ENCODE measurements at places on chromosomes 11 and 22. TPM values are rescaled to one million over a fixed set of nuclear protein-coding genes. Genes with fewer than 3 reads are reported as not detected.

DNA sequence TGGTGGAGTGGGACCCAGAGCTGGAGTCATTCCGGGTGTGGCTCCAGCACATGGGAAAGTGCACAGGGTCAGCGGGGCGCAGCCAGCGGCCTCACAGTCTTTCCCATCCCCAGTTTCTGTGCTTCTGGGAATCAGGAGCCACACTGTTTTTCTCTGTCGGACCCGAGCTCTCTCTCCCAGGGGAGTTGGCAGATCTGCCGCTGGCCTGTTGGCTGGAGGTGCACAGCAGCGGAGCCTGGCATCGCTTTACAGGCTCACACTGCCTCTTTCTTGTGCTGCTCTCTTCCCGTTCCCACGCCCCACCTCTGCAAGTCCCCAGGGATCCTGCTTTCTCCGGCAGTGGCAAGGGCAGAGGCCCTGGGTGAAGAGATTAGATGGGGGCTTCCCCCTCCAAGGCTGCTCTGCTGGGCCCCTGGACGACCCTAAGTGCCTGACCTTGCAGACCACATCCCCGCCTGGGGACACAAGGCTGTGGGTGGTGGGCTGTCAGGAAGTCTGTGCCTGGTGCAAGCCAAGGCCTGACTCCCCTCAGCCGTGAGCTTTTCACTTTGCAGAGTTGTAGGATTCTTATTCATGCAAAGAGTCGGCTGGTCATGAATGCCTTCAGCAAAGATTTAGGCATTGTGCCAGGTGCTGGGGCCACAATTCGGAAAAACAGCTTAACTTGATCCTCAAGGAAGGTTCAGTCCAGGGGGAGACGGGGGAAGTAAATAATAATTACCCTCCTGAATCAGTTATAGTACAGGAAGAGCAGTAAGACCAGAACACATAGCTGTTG is 116.3 kb downstream of the TIMP3 start:
- no peaks in the 10 kb centered on the region for H3K27me3 ChIP-seq
- no peak overlapping the region for H3K27ac ChIP-seq
- H3K36me3 ChIP-seq, result no peaks in the 10 kb centered on the region

DNA sequence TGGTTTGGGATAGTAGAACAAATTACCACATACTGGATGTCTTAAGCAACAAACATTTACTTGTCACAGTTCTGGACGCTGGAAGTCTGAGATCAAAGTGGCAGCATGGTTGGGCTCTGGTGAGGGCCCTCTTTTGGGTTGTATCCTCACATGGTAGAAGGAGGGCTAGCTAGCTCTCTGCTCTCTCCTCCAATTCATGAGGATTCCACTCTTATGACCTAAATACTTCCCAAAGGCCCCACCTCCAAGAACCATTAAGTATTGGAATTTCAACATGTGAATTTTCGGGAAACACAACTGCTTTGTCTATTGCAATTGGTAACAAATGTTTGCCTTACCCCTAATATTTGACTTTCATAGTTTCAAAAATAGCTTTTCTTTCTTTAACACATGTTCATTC is 52.6 kb downstream of the MUC15 start:
- H3K4me3 ChIP-seq, result no peak overlapping the region
- no peaks in the 10 kb centered on the region for H3K4me1 ChIP-seq
- H3K36me3 ChIP-seq, result no peaks in the 10 kb centered on the region
- no peaks in the 10 kb centered on the region for H3K27me3 ChIP-seq
- no peak for DNase-seq

GRCh38 chr11:120211522-120212258 is 858 bp downstream of the OAF start:
- peaks cover 5% of the 10 kb centered on the region for H3K4me1 ChIP-seq
- no peak for DNase-seq
- H3K27me3 ChIP-seq, result no peaks in the 10 kb centered on the region
- peak overlapping the region; percentile 52 for H3K4me3 ChIP-seq
- H3K36me3 ChIP-seq, result peaks cover 5% of the 10 kb centered on the region

DNA sequence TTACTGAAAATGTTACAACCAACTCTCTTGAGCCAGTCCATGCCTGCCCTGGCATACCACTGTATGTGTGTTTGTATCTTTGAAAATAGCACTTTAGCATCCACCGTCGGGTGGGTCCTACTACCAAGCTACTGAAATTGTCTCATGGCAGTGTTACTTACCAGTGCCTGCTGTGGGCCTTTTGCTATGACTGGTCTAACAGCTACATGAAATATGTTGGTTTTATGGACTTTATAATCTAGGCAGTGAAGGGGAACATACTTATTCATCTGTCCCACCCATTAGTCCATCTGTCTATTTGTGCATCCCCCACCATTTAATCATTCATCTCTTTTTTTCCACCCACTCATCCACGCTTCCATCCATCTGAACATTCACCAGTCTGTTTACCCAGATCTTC is 106.0 kb downstream of the NAV2 start:
- no peaks in the 10 kb centered on the region for H3K36me3 ChIP-seq
- H3K4me3 ChIP-seq, result no peak overlapping the region
- H3K27ac ChIP-seq, result no peak overlapping the region
- no peaks in the 10 kb centered on the region for H3K27me3 ChIP-seq
- H3K4me1 ChIP-seq, result peaks cover 5% of the 10 kb centered on the region

GRCh38 chr11:62850911-62851806 is 11.8 kb upstream of the WDR74 start:
- peaks cover 13% of the 10 kb centered on the region for H3K36me3 ChIP-seq
- DNase-seq, result no peak
- no peaks in the 10 kb centered on the region for H3K27me3 ChIP-seq
- peaks cover 19% of the 10 kb centered on the region for H3K4me1 ChIP-seq
- H3K27ac ChIP-seq, result no peak overlapping the region
- H3K4me3 ChIP-seq, result no peak overlapping the region

- no peaks in the 10 kb centered on the region for H3K36me3 ChIP-seq
- DNase-seq, result peak; percentile 8
- H3K4me3 ChIP-seq, result no peak overlapping the region
- H3K27ac ChIP-seq, result no peak overlapping the region
Measured at GRCh38 chr11:117618982-117619355, 178.0 kb downstream of the DSCAML1 start.

DNA sequence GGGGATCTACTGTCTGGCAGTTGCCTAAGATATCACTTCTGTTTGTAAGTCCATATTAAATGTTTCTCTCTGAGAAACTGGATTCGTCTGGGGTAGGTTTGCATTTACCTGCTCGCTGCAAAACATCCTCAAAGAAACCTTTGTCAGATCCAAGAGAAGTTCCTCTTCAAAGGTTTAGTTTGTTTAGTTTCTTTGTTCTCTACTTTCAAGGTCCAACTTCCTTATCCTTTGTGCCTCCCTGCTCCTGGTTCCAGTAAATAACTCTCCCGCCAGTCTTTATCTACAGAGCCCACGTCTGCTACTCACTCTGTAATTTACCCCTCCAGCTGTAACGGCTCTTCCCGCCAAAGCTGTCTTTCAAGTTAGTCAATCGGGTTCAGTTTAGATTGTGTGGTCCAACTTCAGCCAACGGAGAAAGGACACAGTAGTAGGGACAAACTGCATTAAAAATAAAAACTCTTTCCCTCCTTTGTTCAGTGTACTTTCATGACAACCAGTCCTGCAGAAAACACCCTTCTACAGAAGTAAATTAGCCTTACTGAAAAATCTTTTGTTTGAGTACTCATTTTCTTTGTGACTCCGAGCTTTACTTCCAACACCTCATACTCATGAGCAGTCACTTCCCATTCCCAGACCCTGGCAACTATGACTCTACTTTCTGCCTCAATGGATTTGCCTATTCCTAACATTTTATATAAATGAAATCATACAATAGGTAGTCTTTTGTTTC is 41.0 kb downstream of the TMPRSS5 start:
- H3K36me3 ChIP-seq, result no peaks in the 10 kb centered on the region
- no peak overlapping the region for H3K27ac ChIP-seq
- no peaks in the 10 kb centered on the region for H3K4me1 ChIP-seq
- H3K4me3 ChIP-seq, result no peak overlapping the region
- no peaks in the 10 kb centered on the region for H3K27me3 ChIP-seq

- H3K4me3 ChIP-seq, result no peak overlapping the region
- peak overlapping the region; percentile 87 for H3K27ac ChIP-seq
- DNase-seq, result peak; percentile 90
- peaks cover 25% of the 10 kb centered on the region for H3K4me1 ChIP-seq
- no peaks in the 10 kb centered on the region for H3K27me3 ChIP-seq
Measured at GRCh38 chr11:12200991-12201985, 90.9 kb downstream of the MICAL2 start.

DNA sequence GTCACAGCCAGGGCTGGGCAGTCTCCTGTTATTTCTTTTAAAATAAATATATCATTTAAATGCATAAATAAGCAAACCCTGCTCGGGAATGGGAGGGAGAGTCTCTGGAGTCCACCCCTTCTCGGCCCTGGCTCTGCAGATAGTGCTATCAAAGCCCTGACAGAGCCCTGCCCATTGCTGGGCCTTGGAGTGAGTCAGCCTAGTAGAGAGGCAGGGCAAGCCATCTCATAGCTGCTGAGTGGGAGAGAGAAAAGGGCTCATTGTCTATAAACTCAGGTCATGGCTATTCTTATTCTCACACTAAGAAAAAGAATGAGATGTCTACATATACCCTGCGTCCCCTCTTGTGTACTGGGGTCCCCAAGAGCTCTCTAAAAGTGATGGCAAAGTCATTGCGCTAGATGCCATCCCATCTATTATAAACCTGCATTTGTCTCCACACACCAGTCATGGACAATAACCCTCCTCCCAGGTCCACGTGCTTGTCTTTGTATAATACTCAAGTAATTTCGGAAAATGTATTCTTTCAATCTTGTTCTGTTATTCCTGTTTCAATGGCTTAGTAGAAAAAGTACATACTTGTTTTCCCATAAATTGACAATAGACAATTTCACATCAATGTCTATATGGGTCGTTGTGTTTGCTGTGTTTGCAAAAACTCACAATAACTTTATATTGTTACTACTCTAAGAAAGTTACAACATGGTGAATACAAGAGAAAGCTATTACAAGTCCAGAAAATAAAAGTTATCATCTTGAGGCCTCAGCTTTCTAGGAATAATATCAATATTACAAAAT is 13.4 kb downstream of the OR51B4 start:
- H3K27ac ChIP-seq, result no peak overlapping the region
- no peak for DNase-seq
- H3K36me3 ChIP-seq, result no peaks in the 10 kb centered on the region
- H3K27me3 ChIP-seq, result no peaks in the 10 kb centered on the region

- peak overlapping the region; percentile 65 for H3K4me3 ChIP-seq
- no peaks in the 10 kb centered on the region for H3K27me3 ChIP-seq
- peak; percentile 60 for DNase-seq
- H3K36me3 ChIP-seq, result peaks cover 2% of the 10 kb centered on the region
Measured at GRCh38 chr22:27801202-27801615, 347 bp downstream of the MN1 start.

DNA sequence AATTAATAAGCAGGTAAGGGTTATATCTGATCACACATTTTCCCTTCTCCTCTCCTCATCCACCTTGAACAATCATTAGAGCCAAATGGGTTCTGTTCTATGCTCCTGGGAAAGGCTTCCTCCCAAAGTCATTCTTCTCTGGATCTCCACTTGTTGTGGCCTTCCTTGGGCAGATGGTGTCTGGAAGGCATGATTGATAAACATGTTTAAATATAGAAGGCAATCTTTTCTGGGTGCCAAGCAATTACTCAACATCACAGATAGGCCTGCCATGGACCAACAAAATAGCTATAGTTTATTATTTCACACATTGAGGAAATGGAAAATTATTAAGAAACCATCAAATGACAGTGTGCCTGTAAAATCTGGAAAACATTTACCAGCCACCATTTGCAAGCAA is 73.5 kb downstream of the KCNA4 start:
- H3K36me3 ChIP-seq, result no peaks in the 10 kb centered on the region
- H3K27me3 ChIP-seq, result no peaks in the 10 kb centered on the region
- DNase-seq, result no peak

DNA sequence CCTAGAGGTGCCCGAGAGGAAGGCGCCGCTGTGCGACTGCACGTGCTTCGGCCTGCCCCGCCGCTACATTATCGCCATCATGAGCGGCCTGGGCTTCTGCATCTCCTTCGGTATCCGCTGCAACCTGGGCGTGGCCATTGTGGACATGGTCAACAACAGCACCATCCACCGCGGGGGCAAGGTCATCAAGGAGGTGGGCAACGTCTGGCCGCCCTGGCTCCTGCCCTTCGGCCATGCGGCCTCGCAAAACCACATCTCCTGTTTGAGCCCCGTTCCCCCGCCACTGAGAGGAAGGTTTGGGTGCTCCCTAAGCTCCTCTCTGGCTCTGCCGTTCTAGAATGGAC is 3.4 kb downstream of the SLC17A6 start:
- H3K4me3 ChIP-seq, result no peak overlapping the region
- H3K27ac ChIP-seq, result no peak overlapping the region
- H3K4me1 ChIP-seq, result no peaks in the 10 kb centered on the region

The HEPHL1 gene
- not detected for total RNA-seq

The PRAME gene
- 1.5 TPM for total RNA-seq

Measured in lung (tissue), 17 donors.